GM12892 (cell line): ENCODE measurements at places on chromosomes 3 and 15.

- DNase-seq, result no peak
These were observed 461.8 kb downstream of the SHQ1 start for GRCh38 chr3:72386327-72387000.

DNA sequence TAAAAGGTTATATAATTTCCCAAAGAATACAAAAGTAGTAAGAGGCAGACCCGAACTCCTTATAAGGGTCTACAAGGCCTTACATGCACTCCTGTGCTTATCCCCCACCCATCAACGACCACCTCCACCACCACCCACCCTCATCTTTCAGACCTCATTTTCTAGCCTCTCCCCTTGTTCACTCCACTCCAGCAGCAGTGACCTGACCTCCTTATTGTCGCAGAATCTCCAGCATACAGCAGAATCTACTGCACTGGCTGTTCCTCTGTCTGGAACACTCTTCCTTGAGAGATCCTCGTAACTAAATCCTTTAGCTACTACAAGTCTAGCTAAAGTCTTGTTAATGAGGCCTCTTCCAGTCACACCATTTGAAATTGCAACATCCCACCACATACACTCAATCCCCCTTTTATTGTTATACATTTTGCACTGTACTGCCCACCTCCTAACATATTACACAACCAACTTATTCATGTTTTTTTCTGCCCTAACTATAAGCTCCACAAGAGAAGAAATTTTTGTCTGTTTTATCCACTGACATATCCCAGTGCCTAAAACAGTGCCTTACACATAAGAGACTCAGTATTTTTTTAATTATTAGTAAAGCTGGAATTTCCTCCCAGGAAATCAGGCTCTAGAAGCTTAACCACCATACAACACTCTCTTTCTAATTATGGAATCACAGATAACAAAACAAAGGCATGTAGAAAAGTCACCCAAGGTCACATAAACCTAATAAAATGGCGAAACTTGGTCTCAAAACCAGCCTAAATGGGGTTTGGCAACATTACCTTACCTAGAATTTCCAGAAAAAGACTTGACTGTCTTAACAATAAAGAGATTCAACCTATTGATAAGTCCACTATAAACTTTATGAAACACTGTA, 40.2 kb downstream of the ZNF148 start:
- no peak for DNase-seq

GRCh38 chr3:130276203-130276803, 69.2 kb upstream of the COL6A5 start:
- peak; percentile 16 for DNase-seq

DNA sequence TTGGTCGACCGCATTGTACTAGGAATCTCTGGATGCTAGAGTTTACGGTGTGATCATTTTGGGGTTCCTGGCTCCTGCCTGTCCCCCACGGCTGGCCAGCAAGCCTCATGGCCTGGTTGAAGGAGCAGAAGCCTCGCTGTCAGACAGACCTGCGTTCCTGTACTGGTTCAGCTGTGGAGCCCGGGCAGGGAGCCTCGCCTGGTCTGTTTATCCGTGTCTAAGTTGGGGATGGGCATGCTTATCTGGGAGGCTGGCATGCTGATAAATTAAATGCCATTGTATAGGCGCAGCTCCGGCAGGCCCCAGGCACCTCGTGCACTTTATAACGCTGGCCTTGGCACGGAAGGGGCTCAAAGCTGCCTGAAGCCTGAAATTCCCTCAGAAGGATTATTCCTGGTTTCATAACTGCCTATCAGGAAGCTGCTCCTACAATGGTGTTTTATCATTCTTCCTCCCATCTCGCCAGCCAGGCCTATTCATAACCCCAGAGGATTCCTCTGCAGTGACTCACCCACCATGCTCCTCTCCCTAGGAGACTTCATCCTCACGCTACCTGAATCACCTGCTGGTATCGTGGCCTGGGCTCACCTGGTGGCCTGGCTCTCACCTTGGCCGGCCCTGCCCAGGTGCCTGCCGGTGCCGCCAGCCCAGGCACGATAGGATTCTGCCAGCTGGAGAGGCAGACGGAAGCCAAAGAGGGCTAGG, 110.9 kb downstream of the ASB7 start:
- no peak for DNase-seq

DNA sequence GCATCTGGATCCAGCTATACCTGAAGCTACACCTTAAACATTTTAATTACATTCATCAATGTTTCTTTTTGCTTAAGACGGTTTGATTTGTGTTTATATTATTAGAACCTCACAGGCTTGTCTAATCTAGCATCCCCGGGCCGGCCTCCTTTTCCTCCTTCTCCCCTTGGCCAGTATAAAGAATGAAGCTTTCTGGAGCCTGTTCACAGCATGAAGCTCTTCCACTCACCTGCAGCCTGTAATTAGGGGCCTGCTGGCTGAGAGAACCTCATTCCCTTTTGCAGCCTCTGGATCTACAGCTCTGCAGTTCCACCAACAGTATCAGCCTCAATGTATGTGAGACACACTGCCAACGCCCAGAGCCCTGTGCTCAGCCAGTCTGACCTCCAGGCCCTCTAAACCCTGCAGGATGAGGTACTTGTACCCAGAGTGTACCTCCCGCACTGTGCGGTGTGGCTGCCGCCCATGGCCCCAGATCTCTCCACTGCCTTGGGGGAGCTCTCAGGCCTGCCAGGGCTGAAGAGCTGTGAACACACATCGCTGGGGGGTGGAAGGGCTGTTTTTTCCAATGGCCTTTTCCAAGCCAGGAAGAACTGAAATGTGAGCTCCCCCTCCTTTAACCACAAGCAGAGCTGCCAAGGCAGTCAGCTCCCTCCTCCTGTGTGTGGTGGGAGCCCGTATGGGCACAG, 114.7 kb upstream of the ALDH1A3 start:
- DNase-seq, result no peak

DNA sequence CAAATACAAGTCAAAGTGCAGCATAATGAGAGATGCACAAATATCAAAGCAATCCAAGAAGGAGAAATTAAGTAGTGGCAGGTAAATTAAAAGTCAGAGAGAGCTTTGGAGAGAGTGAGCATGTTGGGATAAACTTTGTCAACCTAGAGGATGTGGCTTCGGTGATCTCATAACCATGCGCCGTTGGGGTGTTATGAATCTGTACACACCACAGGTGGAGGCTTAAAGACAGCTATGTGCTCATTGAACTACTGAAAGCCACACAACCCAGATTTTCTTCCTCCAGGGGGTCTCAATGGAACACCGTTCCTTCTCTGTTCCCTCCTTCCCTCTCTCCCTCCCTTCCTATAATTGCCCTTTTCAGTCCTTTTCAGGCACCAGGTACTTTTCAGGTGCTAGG, 52.0 kb downstream of the SUCNR1 start:
- no peak for DNase-seq

- DNase-seq, result no peak
These were observed 109.6 kb upstream of the UMPS start for GRCh38 chr3:124620600-124621063.

GRCh38 chr3:33006081-33006480, 54.6 kb downstream of the CCR4 start:
- DNase-seq, result no peak

- DNase-seq, result no peak
These were observed 101.5 kb downstream of the RBMS3 start for GRCh38 chr3:29382409-29382808.

DNA sequence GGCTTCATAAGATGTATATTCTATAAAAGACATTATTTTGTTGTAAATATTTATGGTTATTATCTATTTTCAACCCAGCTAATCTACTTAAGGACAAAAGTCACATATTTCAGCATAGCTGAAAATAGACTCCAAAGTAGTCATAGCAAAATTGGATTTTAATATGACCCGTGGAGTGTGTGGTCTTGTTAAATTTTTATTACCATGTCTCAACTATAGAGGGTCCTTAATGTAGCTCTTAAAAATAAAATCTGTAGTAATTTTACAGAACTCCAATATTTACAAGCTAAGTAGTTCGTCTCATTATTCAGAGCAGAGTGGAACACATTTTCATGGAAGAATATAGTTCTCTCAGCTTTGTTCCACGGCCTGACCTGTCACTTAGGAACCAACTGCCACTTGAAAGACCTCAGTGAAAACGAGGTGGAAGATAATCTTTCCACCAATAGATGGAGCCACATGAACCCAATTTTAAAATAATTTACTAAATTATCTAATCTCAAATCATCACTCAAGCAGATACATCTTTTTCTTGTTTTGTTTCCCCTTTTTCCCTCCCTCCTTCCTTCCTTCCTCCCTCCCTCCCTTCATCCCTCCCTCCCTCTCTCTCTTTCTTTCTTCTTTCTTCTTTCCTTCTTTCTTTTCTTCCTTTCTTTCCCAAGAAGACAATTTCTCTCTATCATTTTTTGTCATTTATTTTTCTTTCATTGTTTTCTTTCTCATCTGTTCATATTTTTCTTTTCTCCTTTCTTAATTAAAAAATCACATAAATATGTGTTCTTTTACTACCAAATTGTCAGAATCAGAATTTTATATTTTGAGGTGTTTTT, 97.2 kb downstream of the CLDN1 start:
- no peak for DNase-seq

GRCh38 chr15:71496336-71496955, 313.9 kb upstream of the NR2E3 start:
- DNase-seq, result no peak

DNA sequence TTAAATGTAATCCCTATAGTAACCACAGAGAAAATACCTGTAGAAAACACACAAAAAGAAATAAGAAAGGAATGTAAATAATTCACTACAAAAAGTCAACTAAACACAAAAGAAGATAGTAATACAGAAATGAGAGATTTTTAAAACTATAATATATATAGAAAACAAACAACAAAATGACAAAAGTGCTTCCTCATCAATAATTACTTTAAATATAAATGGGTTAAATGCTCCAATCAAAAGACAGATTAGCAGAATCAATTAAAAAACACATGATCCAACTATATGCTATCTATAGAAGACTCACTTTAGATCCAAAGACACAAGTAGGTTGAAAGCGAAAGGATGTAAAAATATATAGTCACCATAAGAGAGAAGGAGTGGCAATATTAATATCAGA, 45.8 kb downstream of the FRMD5 start:
- DNase-seq, result no peak

DNA sequence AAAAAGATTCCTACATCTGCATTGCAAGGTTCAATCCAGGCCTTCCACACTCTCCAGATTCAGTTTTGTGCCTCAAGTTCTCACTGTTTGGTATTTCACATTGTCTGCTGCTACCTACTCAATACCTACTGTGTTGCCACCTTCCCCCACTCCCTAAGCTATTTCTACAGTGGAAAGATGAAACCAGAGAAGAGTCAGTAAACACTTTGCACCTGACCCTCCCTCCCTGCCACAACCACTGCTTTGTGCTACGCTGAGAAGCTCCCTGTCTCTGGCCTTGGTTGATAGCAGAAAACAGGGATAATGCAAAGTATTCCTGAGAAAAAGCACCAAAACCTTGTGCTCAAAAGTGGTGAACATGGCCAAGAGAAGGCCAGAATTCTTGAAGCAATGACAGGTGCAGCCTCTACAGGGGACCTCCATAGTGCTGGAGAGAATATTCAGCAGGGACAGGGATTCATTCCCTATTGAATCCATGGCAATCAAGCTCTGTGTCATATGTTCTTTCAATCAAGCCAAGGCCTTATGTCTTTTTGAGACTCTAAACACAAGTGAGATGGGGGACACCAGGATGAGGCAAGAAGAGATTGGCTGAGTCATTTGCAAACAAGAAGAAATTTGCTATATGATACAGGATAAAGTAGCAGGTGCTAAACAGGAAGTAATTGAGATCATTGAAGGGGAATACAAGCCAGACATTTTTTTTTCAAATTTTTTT, 83.5 kb upstream of the LIPC start:
- no peak for DNase-seq

- DNase-seq, result no peak
These were observed 734.5 kb upstream of the CADM2 start for GRCh38 chr3:84224262-84224661.

DNA sequence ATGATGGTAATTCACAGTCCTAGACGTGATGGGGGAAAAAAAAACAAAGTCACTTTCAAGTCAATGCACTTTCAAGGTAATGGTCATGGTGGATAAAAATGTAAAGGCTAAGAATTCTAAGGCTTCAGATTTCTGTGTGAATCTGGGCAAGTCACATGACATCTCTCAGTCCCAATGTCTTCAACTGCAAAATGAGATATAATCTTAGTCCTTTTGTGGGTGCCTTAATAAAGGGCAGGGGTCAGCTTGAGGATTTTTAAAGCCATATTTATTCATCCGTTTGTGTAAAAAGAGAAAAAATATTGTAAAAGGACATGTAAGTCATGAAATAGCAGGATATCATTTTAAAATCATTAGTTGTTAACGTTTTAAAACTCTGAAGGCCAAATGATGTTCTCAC, 83.5 kb downstream of the ADAMTS9 start:
- no peak for DNase-seq

DNA sequence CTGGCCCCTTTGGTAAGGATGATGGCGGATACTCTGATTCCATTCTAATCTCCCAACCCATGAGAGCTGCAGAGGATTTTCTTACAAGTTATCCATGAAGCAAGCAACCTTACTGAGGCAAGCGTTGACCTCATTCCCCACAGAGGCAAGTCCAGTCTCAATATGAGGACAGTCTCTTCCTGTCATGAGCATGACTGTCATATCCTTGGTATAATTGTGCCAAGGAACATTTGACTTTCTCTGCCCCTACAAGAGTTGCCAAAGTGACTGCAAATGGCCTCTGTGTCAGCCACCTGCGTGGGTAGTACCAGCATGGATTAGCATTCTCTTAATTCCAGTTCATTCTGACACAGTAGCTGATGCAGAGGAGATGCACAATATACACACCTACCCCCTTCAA, 71.2 kb upstream of the TMEM158 start:
- no peak for DNase-seq

DNA sequence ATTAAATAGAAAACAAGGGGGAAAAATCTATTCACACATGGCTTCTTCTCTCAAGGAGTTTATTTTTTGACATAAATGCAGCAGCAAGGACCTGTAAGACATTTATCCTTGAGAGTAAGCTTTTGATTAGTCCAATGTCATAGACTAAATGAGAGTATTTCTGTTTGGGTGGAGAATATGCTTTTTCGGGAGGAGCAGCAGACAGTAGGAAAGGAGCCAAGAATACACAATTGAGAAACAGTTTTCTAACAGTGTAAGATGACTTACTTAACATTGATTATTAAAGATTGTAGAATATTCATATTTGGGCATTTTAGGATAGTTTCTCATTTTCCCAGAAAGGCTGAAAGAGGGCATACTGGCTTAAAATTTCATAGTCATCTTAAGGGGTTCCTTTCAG, 65.9 kb upstream of the PAQR5 start:
- DNase-seq, result no peak

- DNase-seq, result no peak
These were observed 632 bp downstream of the MTHFS start for GRCh38 chr15:79896131-79896633.
